ENCODE measurements at places on chromosomes 6 and 20.
A peak's percentile ranks its signal among the peaks of the same experiment; 100 is the strongest.

GRCh38 chr20:22866812-22867341, 168.2 kb upstream of the SSTR4 start:
- DNase-seq = no peak

- no peak for DNase-seq
These were observed 192.3 kb downstream of the DLL1 start for GRCh38 chr6:170098428-170099170.

- DNase-seq = no peak
These were observed 80.9 kb downstream of the WASF1 start for GRCh38 chr6:110098511-110099116.

DNA sequence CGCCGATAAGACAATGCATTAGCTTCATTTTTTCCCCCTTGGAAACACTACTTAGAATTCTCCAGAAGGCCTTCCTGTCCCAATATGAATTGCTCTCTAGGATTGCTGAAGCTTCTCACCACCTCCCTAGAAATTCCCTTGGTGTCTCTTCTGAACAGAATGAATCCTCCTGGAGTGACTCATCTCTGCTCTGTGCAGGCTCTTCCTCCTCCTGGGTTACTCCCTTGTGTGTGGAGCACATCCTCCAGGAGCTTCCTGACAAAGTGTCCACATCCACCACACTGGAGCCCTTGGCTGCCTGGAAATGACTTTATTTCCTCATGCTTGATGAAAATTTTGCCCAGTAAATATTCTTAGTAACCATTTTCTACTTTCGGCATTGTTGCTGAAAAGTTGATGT, 54.4 kb downstream of the DTNBP1 start:
- DNase-seq = no peak

DNA sequence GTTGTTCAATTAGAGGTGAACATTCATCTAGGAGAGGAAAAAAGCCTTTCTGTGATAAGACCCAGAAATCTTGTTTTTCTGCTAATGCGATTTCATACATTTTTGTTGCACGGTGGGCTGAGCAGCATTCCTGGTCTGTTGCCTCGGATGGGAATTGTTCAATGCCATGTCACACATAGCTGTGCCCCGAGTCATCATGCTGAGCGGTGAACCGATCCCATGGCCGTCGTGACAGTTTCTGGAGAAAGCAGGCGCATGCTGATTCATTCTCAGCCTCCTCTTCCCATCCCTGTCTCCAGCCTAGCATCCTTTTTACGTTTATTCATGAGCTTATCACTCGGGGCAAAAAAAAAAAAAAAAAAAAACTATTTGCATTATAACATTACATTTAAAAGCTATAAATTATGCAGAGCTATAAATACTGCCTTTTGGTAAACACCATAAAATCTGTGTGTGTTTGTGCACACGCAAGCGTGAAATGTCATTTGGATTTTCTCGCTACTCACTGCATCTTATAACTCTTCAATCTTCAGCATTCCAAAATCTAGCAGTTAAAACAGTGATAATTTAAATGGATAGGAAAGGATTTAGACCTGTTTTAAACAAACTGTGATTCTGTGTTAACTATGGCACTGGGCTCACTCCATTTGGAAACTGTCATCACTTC, 58.9 kb upstream of the IFNGR1 start:
- DNase-seq = no peak

GRCh38 chr6:142804490-142804889, 140.5 kb downstream of the HIVEP2 start:
- no peak for DNase-seq

DNA sequence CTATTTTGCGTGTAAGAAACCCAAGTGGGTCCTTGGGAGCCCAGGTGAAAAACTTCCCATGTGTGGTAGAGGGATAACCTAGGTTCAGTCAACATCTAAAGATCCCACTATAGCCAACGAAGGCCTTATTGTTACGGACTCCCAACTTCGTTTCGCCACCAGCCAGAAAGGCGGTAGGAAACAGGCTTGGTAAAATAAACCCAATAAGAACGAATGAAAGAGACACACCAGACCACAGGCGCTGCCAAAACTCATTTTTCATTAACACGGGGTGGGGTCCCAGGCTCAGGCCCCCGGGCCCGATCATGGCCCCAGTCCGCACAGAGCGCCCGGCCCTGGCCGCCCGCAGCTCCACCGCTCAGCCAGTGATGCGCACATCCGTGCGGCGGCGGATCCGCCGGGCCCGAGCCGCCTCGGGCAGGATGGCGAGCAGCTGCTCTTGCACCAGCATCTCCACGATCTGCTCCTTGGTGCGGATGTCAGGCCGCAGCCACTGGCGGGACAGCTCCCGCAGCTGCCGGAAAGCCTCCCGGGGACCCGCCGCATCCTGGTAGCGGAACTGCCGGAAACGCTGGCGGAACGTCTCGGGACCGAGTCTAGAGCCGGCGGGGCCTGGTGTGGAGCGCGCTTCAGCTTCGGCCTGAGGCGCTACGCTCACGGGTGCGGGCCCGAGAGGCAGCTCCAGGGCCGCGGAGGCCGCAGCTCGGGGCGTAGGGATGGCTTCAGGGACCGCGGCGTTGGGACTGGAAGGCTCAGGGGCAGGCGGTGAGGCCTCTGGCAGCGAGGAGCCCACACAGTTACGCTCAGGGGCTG, 709 bp downstream of the SCAND1 start:
- peak; percentile 82 for DNase-seq

DNA sequence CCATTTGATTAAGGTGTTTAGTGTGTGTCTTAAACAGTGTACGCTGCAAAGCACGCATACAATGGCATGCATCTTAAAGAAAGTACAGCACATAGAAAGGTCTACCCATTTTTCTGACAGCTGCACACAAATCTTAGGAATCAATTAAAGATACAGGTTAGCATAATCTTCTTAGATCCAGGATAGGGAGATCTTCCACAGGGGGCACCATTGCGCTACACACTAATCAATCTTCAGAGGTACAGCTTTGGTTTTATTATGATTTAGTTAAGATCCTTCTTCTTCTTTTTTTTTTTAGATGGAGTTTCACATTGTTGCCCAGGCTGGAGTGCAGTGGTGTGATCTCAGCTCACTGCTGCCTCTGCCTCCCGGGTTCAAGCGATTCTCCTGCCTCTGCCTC, 63.7 kb upstream of the BEND3 start:
- DNase-seq = no peak

Measured in upper lobe of right lung (tissue), 1 donor.